Upper lobe of right lung (tissue), 1 donor: ENCODE measurements at places on chromosomes 1 and 21. TPM values are rescaled to one million over a fixed set of nuclear protein-coding genes. Genes with fewer than 3 reads are reported as not detected.

The CYP4B1 gene
- 268 TPM for total RNA-seq

The KRTAP11-1 gene
- not detected for total RNA-seq

The MFSD2A gene
- total RNA-seq = 225 TPM

GRCh38 chr1:221562542-221563475, 179.1 kb downstream of the DUSP10 start:
- DNase-seq = no peak

GRCh38 chr1:203199816-203200571, 13.5 kb upstream of the CHI3L1 start:
- DNase-seq = peak; percentile 65

DNA sequence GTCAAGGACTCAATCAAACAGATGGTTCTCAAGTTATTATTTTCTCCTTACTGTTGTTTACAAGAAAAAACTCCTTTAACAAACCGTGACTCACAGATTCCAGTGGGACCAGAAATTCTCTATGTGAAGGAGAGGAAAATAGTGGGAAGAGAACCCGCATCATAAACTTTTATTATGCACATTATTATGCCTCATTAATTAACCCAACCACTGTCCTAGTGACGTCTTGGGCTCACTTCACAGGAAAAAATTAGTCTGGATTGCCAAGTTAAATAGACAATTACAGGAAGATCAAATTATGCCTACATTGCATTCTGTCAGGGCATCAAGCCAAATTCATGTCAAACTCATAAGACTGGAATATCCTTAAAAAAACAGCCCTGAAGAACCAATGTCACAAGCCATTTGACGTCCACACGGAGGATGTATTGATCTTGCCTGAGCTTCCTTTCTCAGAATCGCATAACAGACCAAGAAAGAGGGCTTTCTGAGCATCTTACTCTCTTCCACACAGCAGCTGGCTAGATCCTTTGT, 347.8 kb downstream of the DUSP10 start:
- no peak for DNase-seq

DNA sequence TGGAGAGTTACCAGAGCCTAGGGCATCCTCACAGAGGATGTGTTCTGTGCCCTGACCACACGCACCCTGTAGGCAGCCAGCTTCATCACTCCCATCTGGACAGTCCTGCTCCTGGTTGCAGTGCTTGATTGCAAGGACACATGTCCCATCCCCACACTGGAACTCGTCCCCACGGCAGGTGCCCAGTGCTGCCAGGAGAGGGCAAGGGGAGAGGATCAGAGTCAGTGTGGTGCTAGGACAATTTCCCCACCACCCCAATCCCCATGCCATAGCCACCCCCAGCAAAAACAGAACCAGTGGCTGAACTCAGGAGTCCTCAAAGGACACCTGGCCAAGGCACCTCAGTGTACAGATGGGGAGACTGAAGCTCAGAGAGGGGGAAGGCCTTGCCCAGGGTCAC, 37.2 kb upstream of the MAGOH start:
- DNase-seq = no peak

GRCh38 chr1:11042995-11043874, 3.8 kb downstream of the MASP2 start:
- DNase-seq = peak; percentile 59

- DNase-seq = no peak
These were observed 228.1 kb downstream of the OMA1 start for GRCh38 chr1:58318157-58319005.

- DNase-seq = peak; percentile 74
These were observed 494 bp downstream of the APH1A start for GRCh38 chr1:150268340-150268704.
